SJCRH30 (cell line): ENCODE measurements at places on chromosomes 1 and 21. TPM values are rescaled to one million over a fixed set of nuclear protein-coding genes. Genes with fewer than 3 reads are reported as not detected.

RLF gene
- 36.2 and 37.5 TPM in 2 replicates for total RNA-seq

ATP6V1G3 gene
- total RNA-seq = not detected in 2 replicates

BCAN gene
- 0.05 TPM in 1 of 2 replicates, not detected in the other for total RNA-seq

CATSPERE gene
- total RNA-seq = 0.06 and 0.08 TPM in 2 replicates

RCC1 gene
- total RNA-seq = 70.1 and 70.2 TPM in 2 replicates

CLDN17 gene
- not detected in 2 replicates for total RNA-seq

DMBX1 gene
- not detected in 2 replicates for total RNA-seq

C1QTNF12 gene
- 0.30 TPM in 1 of 2 replicates, not detected in the other for total RNA-seq

TMEM52 gene
- total RNA-seq = 0.61 and 1.0 TPM in 2 replicates

GRCh38 chr1:6152882-6153281 is 27.2 kb downstream of the CHD5 start:
- no peak for DNase-seq

GRCh38 chr1:34796990-34797389 is 4.2 kb downstream of the GJA4 start:
- no peak for DNase-seq

DNA sequence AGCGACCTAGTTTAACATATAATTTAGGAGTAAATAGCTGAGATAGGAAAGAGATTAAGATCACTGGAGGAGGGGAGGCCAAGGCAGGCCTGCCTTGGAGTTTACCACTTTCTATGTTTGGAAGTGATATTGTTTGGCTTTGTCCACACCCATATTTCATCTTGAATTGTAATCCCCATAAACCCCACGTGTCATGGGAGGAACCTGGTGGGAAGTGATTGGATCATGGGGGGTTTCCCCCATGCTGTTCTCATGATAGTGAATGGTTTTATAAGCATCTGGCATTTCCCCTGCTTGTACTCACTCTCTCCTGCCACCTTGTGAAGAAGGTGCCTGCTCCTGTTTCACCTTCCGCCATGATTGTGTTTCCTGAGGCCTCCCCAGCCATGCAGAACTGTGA is 58.3 kb upstream of the ARTN start:
- no peak for DNase-seq

DNA sequence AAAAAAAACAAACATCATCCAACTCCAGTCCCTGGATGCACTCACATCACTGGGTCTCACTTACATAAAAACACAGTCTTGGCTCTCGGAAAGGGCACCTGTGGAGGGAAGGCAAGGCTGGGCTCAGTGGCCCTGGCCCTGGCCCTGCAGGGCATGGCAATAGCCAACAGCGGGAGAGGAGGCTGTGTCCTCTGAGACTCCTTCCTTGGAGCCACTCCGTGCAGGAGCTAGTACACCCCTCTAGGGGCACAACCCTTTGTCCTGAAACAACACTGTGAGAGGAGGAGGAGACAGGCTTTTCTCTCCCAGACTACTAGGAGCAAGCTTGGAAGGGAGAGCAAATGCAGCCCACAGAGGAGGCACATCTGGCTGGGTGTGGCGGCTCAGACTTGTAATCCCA is 28.0 kb downstream of the URB1 start:
- DNase-seq = no peak

GRCh38 chr1:8055973-8056372 is 29.9 kb upstream of the ERRFI1 start:
- no peak for DNase-seq

DNA sequence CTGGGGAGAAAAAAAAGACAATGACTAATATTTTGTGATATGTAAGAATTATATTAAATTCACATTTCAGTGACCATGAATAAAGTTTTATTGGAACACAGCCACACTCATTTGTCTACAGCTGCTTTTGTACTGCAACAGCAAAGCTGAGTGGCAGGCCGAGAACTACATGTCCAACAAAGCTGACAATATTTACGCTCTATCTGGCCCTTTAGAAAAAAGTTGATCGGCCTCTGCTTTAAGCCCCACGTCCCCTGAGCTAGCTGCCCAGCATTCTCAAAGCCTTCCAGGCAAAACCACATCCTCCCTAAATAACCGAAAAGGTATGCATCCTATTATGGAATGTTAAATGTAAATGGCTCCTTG is 8.6 kb downstream of the SLC2A1 start:
- DNase-seq = peak; percentile 60

DNA sequence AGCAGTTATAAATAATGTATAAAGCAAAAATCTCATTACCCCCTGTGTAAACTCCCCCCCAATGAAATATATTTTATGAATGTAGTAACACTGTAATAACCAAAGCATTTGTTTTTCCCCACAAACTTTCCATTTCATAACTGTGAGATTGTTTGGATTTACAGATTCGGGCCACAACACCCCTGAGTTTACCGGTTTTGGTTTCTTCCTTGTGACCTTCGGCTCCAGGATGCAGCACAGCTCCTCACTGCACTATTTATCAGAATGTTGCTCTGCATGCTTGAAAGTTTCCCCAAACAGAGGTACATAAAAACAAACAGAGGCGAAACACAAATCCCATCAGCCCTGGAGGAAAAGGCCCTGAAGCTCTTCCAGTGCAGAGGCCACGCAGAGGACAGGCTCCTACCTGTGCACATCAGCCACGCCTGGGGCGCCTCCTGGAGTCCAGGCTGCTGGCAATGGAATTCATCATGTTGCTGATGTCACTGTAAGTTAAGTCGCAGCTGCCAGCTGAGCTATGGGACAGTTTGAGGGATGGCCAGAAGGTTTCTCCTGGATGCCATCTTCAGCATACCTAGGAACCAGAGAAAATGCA is 122.0 kb downstream of the LMO4 start:
- DNase-seq = no peak

GRCh38 chr1:232438476-232438875 is 191.5 kb downstream of the SIPA1L2 start:
- DNase-seq = no peak

GRCh38 chr1:54121482-54122134 is 31.2 kb downstream of the CDCP2 start:
- peak; percentile 93 for DNase-seq

DNA sequence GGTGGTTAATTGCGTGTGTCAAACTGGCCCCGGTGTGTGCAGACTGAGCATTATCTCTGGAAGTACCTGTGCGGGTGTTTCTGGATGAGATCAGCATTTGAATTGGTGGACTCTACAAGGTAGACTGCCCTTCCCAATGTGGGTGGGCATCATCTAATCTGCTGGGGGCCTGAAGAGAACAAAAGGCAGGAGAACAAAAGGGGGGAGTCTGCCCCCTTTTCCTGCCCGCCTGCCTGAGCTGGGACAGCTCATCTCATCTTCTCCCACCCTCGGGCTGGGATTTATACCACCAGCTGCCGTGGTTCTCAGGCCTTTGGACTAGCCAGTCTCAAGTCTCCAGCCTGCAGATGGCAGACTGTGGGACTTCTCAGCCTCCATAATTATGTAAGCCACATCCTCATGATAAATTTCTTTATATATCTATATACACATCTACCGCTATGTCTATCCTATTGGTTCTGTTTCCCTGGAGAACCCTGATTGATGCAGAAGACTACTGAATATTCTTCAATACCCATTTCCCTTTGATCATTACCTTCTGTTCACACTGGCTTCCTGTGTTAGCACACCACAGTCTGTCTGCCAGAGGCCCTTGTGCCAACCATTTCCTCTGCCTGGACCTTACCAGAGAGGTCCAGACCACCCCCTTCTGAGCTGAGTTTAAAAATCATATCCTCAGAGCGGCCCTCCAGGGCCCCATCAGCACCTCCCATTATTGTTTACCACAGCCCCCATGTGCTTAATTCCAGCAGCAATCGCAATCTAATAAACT is 25.2 kb downstream of the RCAN1 start:
- no peak for DNase-seq

- peak; percentile 36 for DNase-seq
Measured at GRCh38 chr21:44892536-44893277, 19.2 kb upstream of the PTTG1IP start.

DNA sequence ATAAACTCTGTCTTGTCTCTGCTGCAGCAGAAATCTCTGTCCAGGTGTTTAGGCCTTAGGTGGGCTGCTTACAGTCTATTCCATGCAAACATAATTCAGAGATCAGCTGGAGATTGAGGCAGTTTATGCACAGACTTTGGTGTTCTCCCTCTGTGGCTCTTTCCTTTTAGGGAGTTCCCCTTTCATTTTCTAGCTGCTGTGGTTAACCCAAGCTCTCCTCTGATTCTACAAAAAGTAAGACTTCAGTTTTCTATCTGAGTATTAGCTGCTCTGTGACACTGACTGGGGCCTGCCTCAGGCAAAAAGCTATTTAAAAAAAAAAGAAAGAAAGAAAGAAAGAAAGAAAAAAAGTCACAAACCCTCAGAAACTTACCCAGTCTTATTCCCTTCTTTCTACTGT is 211.1 kb downstream of the CAMTA1 start:
- DNase-seq = no peak
